ENCODE measurements at places on chromosomes 11 and 22. TPM values are rescaled to one million over a fixed set of nuclear protein-coding genes. Genes with fewer than 3 reads are reported as not detected.

The PKDREJ gene
- 0.05 TPM for total RNA-seq

The SCGB1C1 gene
- total RNA-seq = not detected

The APOL2 gene
- 84.1 TPM for total RNA-seq

The LGALS12 gene
- not detected for total RNA-seq

The FAR1 gene
- total RNA-seq = 70.5 TPM

The ART1 gene
- total RNA-seq = not detected

The APOA4 gene
- not detected for total RNA-seq

The DSCAML1 gene
- not detected for total RNA-seq

DNA sequence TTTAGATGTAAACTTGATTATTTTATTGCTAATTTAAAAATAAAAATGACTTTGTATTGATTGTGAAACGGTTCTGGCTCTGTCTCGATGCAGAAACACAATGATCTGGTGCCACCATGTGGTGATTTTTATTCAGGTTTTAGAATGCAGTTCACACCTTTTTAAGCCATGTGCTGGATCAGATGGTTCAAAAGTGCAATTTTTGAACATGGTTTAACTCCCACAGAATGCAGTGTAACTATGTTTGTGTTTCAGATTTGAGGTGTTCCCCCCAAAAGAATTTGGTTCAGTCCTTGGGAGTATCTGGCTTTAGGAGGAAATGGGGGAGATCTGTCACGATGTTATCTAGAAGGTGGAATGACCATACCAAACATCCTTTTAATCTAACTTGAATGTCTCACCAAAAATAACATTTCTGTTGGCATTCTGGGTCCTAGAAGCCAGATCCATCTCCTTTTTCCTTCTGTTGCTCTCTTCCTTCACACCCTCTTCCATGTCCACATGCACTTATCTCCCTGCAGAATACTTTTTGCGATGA, 7.9 kb downstream of the MRPL16 start:
- DNase-seq = no peak

DNA sequence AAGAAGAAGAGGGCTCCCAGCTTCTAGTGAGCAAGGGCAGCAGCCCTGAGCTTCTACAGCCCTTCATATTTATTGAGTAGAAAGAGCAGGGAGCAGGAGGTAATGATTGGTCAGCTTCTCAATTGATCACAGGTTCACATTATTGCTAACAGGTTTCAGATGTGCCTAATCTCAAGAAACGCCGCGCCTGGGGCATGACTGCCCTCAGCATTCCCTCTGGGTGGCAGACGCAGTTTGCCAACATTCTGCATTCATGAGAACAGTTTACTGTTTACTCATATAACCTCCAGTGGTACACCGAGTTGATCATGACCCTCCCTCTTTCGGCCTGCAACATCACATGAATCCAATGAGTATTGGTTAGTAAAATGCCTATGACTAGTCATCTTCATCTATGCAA, 4.7 kb upstream of the ZNF74 start:
- no peak for DNase-seq

- no peak for DNase-seq
Observed at GRCh38 chr11:123493349-123494063, 63.4 kb downstream of the GRAMD1B start.

DNA sequence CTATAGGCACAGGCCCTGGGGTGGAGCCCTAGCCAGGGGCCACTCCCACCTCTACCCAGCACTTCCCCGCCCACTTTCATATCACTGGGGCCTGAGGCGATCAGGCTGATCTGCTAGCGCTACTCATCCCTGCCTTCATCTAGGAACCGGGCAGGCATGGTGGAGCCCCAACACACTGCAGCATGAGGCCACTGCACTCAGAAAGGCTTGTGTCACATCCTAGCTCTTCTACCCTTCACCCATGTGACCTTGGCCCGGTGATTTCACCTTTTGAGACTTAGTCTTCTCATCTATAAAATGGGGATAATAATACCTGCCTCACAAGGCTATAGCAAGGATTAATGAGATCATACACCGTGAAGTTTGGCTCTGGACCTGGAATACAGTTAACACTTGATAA, 18.1 kb upstream of the GDPD5 start:
- no peak for DNase-seq

- no peak for DNase-seq
Observed at GRCh38 chr11:34866375-34866774, 49.8 kb downstream of the APIP start.

DNA sequence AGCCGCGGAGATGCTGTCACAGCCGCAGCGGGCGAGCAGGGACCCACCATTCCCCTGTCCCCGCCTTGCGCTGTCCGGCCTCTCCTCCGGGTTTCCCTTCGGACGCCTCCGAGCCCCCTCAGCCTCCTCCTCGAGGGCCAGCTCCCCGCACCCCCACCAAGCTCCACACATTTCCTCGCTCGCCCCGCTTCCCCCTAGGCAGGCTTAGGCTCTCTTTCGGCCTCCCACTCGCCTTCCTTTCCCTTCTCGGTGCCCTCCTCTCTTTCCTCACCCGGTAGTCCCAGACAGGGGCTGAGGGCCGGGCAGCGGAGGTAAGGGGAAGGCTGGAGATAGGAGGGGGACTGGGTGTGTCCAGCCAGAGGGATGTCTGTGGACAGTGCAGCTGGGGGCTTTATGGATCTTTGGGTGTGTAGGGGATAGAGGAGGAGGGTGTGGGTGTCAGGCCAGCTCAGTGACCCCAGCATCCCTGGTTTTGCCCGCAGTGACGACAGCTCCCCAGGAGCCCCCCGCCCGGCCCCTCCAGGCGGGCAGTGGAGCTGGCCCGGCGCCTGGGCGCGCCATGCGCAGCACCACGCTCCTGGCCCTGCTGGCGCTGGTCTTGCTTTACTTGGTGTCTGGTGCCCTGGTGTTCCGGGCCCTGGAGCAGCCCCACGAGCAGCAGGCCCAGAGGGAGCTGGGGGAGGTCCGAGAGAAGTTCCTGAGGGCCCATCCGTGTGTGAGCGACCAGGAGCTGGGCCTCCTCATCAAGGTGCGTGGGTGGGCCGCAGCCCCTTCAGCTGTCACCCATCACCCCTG, 1.6 kb downstream of the KCNK4 start:
- no peak for DNase-seq

GRCh38 chr11:103849366-103849765, 187.1 kb upstream of the DDI1 start:
- no peak for DNase-seq

DNA sequence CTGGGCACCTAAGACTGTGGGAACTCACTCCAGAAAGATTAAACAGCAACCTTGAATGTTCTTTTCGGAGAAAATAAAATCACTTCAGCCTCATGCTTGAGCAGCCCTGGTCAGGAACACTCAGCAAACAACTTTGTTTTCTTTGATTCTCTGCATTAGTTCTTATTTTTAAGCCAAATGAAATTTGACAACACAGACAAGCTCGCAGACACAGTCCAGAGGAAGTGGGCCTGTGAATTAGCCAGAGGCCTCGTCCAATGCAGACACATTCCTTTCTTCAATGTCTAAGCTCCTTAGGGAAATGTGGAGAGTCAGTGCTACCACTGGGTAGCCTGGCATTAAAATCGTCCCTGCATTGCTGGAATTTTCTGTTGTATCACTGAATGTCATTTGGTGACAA, 62.9 kb upstream of the CSNK2A3 start:
- no peak for DNase-seq

- DNase-seq = no peak
Observed at GRCh38 chr11:17473071-17473744, 3.4 kb downstream of the ABCC8 start.

GRCh38 chr11:74744277-74744676, 4.4 kb upstream of the RNF169 start:
- no peak for DNase-seq

- no peak for DNase-seq
Observed at GRCh38 chr11:122625976-122626665, 29.4 kb upstream of the UBASH3B start.

DNA sequence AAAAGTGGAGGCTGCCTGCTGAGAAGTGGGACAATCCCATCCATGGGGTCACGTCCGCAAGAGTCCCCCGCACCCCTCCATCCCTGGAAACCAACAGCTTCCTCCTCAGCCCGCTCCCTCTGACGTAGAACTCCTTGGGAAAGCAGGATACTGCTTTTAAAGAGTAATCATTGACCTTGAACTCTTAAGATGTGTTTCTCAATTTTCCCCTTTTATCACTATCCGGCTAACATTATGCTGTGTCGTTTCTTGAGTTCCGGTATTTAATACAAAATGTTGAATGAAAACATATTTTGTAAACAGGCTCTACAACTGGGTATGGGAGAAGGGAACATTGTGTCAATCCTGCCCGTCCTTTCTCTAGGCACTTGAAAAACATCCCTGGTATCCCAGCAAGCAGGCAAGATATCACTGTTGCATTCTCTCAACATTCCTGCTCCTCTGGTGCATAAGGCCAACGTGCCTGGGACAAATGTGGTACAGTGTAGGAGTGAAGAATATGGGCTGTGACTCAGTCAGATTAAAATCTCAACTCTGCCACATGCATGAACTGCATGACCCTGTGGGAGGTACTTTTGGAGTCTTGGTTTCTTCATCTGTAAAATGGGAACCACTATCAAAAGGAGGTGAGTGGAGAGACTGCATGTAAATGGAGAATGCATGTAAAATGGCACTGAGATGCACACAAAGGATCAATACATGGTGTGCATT, 52.8 kb downstream of the WT1 start:
- DNase-seq = no peak

DNA sequence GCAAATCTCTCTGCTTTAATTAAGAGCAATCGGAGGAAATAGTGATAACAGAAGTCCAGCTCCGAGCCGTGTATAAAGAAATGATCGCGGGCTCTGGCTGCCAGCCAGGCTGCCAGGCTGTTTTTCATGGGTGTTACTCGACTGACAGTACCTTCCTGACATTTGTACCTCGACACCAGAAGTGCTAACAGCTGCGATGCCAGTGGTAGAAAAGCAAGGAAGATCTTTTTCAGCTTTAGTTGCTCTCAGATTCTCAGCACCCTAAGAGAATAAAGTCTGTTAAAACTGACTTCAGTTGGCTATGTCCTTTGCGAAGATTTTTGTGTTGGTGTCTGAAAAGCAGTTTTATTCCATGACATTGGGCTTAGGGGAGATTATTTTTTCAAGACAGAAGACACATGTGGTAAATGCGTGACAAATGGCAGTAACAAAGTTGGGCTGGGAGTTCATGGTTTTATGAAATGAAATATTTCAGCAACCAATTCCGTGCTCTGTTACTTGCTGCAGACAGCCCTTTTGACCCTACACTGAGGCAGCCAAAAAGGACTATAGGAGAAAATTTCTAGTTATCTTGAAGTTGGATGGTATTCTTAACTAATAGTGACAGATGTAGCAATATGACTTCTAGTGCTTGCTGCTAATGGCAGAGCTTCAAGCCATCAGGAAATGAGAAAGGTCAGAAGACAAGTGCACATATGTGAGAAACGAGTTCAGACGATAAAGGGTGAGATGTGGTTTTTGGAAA, 296.2 kb downstream of the CNTN5 start:
- no peak for DNase-seq

- DNase-seq = no peak
Observed at GRCh38 chr22:26552466-26552865, 37.5 kb downstream of the TPST2 start.

DNA sequence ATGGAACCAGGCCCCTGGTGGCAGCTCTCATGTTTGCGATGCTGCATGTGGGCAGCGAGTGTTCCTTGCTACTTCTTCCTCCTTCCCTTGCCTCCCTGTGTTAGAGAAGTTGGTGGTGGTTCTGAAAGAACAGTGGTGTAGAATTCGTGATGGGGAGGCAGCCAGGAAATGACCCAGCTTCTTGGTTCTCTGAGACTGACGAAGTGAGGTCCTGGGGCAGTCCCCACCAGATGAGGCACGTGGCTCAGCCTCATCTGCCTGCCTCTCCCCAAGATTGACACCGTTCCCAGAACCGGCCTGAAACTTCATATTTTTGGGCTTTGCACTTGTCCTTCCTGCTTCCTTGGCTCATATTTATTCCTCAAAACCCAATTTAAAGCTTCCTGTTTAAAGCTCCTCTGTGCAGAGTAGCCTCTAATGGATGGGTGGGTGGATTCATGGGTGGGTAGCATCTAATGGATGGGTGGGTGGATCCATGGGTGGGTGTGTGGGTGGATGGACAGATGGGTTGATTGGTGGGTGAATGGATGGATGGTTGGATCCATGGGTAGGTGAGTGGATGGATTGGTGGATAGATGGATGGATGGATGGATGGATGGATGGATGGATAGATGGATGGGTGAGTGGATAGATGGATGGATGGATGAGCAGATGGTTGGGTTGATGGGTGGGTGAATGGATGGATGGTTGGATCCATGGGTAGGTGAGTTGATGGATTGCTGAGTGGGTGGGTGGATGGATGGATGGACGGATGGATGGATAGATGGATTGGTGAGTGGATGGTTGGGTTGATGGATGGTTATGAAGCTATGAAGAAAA, 77.3 kb upstream of the ATXN10 start:
- no peak for DNase-seq

DNA sequence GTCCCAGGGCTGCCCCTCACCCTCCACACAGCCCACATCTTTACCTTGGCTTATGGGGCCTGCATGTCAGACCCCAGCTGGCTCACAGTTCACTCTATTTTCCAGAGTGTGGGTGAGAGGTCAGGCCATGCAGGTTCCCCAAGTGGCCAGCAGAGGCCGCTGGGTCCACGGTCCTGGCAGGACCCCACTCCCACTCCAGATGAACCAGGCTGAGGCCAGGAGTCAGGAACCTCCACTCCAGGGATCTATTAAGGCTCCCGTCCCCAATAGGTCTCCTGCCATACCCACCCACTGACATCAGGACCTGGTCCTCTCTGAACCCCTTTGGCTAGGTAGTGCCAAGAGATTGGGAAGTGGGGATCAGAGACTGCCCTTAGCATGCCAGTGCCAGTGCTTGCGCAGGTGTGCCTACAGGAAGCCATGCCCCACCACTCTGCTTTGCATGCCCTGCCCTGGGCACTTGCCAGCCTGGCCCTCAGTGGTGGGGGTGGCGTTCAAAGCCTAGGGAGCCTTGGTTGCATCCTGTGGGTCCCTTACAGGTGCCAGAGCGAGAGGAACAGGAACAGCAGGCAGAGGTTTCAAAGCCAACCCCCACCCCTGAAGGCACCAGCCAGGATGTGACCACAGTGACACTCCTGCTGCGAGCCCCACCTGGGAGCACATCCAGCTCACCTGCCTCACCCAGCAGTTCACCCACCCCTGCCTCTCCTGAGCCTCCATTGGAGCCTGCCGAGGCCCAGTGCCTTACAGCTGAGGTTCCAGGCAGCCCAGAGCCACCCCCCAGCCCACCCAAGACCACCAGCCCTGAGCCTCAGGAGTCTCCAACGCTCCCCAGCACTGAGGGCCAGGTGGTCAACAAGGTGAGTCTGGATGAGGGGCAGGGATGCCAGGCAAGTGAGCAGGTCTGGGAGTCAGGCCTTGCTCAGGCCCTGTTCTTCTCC, 8.3 kb downstream of the SMTN start:
- DNase-seq = no peak

Measured in chondrocyte (in vitro differentiated cells).